Right renal pelvis (tissue), 4 donors: ENCODE measurements at places on chromosomes 6 and 20. TPM values are rescaled to one million over a fixed set of nuclear protein-coding genes. Genes with fewer than 3 reads are reported as not detected.

GRCh38 chr6:139376604-139377218, 2.3 kb upstream of the CITED2 start:
- no peak for DNase-seq

DNA sequence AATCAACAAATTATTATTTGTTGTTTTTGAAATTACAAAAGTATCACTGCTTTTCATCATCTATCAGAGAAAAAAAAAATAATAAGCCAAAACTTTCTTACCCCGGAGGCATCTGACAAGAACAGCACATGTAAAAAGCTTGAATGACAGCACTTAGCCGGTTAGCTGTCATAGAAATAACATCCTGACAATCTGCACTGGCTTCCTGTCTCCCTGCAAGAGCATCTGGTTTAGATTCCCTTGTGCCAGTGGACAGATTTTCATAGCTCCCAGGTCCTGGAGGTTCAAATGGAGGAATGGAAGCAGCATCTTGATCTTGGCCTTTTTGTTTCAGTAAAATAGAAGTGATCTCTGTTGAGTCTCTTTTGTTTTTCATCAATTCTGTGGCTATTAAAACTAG, 74.8 kb downstream of the HACE1 start:
- no peak for DNase-seq

DNA sequence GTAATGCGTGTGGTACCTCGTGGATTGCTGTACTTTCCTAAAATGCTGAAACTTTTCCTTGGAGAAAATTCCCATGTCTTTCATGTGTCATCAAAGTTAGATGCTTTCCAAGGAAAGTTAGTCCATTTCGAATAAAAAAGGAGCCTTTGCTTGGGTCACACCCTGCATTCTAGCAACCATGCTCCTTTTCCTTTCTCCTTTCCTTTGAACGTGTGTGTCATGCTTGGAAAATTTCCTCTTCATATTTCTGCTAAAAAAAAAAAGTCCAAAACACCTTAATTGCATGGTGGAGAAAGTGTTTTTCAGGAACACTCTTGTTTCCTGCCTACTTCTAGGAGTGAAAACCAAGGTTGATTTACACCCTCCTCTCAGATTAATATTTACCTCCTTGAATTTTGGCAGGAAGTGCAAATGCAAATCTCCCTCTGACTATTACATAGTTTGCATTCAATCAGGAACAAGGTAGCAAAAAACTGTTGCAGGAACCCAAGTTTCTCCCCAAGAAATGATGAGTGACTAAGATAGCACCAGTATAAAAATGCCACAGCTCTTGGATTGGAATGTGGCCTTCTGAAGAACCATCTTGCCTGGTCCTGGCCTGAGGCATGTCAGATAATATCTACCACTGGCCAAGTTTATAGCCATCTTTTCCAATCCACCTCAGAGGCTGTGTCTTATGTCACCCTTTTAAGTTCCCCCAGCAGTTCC, 590.6 kb downstream of the QKI start:
- no peak for DNase-seq

DNA sequence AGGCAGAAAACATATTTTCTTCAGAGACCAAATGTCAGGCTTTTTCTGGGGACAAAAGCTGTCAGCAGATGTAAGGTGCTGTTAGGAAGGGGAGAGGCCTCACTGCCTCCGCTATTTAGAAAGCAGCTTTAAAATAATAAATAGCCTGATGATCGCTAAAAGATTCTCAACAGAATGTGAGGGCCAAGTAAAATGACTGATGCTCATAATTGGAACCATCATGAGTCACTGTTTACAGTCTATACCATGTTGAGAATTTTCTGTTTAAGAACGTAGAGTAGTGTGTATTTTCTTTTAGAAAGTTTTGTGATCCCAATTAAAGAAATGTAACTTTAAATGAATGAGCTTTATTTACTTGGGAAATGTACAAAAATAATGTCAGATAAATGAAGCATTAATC, 220.0 kb downstream of the CLIC5 start:
- no peak for DNase-seq

GRCh38 chr20:37615340-37616109, 78.3 kb upstream of the CTNNBL1 start:
- no peak for DNase-seq

DNA sequence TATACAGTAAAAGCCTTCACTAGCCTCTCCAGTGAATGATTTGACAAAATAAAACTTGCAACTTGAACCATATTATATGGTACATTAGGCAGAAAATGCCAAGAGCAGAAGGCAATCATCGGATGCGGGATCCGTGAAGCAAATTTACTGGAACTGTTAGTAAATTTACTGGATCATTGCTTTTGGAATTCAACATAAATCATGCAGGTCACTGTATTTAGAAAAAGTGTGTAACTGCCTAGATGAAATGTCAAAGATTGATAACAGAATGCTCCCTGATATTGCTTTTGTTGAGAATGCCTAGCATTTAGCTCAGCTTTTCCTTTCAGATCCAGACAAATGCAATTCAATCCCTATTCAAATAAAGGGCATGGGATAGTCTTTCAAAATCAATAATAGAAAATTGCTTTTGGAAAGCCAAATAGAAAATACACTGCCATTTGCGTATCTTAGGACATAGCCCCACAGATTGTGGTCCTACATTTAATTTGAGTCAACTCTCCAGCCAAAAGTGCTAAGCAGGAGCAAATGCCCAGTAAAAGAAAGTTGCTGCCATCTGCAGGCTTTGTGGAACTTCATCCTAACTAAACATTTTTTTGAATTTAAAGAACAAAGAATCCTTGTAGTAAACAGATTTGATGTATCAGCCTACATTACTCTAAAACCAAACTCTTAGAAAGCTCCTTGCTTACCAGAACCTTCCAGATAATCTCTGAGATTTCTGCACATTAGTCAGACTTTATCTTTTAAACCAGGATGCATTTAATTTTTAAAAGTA, 109.5 kb upstream of the HSF2 start:
- peak; percentile 13 for DNase-seq

DNA sequence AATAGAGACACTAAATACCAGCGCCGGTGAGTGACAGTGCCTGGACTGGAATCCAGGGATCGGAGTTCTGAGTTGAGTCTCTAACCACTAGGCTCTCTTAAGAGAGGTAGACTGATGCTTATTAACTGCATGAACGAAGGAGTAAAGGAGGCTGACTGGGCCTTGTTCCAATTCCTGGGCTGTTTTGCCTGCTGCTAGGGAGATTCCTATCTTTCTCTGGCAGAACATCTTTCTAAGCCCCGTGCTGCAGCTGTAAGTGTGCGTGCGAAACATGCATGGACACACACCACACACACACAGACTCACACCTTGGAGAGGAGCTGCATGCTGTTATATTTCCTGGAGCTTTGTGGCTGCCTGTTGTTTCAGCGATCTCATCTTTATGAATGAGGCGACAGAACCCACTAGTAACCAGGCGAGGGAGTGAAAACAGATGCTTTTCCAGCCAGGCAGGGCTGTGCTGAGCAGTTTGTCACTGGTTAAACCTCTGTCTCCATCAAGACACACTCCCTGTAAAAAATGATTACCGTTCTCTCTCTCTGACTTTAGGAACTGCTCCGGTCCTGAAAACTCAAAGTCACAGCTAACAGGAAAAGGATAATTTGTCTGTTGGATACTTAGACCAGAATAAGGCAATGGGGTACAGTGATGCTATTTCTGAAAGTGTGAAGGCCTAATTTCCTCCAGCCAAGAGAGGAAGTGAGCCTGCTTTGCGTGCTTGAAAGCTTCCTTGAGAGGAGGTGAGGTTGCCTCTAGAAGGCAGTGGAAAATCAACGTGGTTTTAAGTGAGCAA, 157.4 kb upstream of the ZNF217 start:
- DNase-seq, result no peak

- no peak for DNase-seq
Observed at GRCh38 chr20:18524646-18525045, 16.9 kb downstream of the SEC23B start.

DNA sequence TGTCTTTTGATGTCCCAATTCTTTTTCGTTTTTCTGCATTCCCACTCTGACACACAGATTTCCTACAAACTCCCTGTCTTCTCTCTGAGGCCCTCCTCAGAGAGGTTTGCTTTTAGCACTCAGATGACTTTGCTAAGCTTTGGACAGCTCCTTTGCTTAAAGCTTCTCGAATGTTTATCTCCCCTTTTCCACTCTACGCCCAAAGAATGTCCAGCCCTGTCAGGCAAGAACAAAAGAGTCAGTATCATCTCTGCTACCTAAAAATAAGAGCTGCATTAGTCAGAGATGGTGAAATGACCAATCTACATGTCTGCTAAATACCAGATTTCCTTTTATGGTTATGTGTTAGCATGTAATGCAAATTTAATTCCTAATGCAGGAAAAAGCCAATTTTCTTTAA, 56.8 kb downstream of the PREP start:
- DNase-seq, result no peak

GRCh38 chr20:38828514-38829295, 23.2 kb downstream of the PPP1R16B start:
- DNase-seq, result no peak

DNA sequence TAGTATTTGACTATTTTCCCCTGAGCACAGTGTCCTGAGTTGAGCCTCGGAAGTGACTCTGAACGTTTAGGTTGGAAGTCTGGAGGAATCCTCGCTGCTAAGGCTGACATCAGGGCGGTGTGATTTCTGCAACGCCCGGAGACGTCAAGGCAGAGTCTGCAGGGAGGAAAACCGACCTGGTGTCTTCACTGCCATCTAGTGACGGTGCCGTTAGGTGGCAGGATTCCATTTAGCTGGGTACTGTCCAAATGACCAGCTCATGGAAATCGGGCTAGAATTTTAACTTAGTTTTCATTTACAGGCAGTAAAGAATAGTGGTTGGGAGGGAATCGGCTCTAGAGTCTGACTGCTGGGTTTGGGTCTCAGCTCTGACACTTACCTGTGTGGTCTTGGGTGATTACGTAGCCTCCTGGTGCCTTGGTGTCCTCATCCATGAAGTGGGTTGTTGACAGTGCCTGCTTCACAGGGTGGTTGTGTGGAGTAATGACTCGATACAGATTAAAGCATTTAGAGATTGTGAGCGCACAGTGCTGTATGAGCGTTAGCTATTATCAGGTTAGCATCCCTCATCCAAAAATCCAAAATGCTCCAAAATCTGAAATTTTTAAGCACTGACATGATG, 35.0 kb downstream of the FOXF2 start:
- DNase-seq, result peak; percentile 18

GRCh38 chr6:24444588-24444987, 41.9 kb downstream of the MRS2 start:
- no peak for DNase-seq

DNA sequence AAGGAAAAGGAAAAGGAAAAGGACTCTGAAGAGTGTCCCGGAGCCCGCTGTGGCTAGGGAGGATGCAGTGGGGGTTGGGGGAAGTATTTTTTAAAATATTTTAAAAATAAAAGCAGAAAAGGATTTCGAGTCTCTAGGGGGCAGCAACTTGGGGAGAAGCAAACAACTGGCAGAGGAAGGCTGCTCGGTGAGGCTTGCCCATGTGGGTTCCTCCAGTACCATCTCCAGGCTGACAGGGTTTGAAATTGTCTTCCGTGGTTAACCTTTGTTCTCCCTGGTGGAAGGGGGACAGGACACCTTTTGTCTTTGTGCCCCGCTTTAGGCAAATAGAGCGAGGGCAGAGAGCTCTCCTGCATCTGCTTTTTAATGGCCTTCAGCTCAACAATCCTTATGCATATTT, 60.4 kb upstream of the SNX9 start:
- no peak for DNase-seq

- DNase-seq, result no peak
Observed at GRCh38 chr6:169167581-169168301, 85.9 kb downstream of the THBS2 start.

DNA sequence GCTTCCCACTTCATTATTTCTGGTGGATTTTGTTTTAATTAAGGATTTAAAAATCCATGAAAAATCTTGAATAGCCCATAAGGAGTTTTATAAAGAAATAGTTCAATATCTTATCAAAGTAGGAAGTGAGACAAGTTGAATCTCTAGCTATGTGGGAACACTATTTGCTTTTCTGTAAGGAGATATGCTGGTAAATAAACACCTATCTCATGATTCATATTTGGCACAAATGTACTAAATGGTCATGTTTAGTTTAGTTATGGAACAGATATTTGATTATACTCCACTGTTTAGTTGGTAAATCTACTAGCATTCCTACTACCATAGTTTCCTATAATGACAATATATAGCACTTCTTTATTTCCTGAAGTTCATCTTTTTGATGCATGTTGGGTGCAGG, 239.9 kb upstream of the CEP162 start:
- no peak for DNase-seq

GRCh38 chr6:18897350-18897749, 510.2 kb downstream of the RNF144B start:
- no peak for DNase-seq

GRCh38 chr6:148854096-148854495, 107.3 kb downstream of the UST start:
- DNase-seq, result no peak

- DNase-seq, result no peak
Observed at GRCh38 chr6:97195117-97195516, 87.9 kb downstream of the MMS22L start.

GRCh38 chr6:161618831-161619454, 345.1 kb upstream of the AGPAT4 start:
- DNase-seq, result no peak

Gene CALHM4
- polyA plus RNA-seq, result 0.58 TPM

Gene WFDC2
- 215 TPM for polyA plus RNA-seq

Gene GINS1
- polyA plus RNA-seq, result 20.9 TPM

Gene C20orf204
- polyA plus RNA-seq, result 1.1 TPM

Gene MCCD1
- polyA plus RNA-seq, result 14.9 TPM

Gene PRKN
- 12.1 TPM for polyA plus RNA-seq

Gene ZFP57
- not detected for polyA plus RNA-seq

Gene TAGAP
- polyA plus RNA-seq, result 0.65 TPM

Gene OSTM1
- polyA plus RNA-seq, result 33.3 TPM

Gene PDYN
- polyA plus RNA-seq, result 0.30 TPM

Gene NMBR
- 0.30 TPM for polyA plus RNA-seq
